Smooth muscle cell of the brain vasculature (primary cell): ENCODE measurements at places on chromosomes 12 and 14.

- no peak for DNase-seq
These were observed 18.8 kb upstream of the RCOR1 start for GRCh38 chr14:102573591-102574046.

DNA sequence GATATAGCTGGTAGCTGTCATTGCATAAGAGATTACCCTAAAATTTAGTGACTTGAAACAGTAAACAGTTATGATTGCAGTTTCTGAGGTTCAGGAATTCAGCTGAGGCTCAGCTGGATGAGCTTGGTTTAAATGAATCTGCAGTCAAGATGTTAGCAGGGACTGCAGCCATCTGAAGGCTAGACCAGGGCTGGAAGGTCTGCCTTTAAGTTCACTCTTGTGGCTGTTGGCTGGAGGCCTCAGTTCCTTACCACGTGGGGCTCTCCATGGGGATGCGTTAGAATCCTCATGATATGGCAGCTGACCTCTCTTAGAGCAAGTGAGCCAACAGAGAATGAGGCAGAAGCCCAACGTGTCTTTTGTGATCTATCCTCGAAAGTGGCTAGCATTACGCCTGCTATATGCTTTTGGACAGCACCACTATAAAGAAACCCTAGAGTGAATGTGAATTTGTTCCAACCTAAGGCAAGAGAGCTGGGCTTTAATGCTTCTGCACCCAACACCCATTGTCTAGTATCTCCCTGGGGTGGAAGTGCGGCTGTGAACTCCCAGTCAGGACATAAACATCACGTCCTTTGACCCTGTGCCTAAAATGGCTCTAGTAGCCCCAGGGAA is 26.0 kb downstream of the HSPB8 start:
- no peak for DNase-seq

DNA sequence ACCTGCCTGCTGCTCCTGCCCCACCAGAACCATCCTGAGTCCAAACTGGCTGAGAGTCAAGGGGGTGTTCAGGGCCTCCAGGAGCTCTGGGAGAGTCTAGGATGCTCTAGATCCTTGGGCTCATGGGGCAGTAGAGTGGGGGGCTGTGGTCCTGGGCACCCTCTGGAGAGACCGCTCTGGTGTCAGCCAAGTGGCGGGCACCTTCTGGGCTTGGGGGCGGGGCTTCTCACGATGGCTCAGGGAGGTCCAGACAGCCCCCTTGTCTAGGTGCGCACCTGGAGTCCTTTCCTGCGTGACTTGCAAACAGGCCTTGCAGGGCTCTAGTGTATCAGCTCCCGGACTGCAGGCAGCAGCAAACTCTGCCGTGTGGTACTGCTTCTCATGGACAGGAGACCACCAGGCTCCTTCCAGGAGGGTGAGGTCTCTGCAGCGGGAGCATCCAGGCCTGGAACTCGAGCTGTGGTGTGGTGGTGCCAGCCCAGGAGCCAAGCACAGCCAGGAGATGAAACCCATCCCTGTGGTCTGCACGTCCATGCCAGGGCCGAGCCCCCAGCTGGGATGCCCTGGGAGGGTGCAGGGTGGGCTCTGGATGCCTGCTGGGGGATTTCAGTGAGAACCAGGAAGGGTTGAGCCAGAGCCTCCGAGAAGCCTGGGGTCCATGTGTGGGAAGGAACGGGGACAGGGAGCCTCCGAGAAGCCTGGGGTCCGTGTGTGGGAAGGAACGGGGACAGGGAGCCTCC is 15.0 kb downstream of the PACS2 start:
- DNase-seq = no peak

DNA sequence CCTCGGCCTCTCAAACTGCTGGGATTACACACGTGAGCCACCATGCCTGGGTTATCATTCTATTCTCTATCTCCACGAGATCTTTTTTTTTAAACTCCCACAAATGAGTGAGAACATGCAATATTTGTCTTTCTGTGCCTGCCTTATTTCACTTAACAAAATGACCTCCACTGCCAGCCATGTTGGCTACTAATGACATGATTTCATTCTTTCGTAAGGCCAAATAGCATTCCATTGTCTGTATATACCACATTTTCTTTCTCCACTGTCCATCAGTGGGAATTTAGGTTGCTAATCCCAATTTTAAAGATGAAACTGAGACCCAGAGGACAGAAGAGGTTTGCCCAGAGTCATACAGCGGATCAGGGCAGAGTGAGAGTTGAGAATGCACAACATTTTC is 10.9 kb upstream of the TRPV4 start:
- DNase-seq = no peak

GRCh38 chr12:95262808-95263207 is 45.2 kb downstream of the VEZT start:
- DNase-seq = no peak

DNA sequence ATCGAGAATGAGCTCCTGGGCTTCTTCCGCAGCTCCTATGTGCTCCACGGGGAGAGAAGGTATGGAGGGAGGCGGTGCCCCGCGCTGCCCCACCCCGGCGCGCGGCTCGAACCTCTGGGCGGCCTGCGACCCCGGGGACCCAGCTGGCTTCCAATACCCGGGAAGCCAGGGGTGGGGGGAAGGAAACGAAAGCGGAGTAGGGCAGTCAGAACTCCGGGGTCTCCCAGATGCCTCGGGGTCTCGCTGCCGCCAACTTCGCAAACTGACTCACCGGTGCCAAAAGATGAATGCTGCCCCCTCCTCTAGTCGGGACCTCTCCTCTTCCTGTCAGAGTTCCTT is 1.3 kb downstream of the TRHDE start:
- DNase-seq = no peak

- peak; percentile 90 for DNase-seq
These were observed 657.5 kb upstream of the TBX3 start for GRCh38 chr12:115341442-115341841.

GRCh38 chr14:61536661-61537562 is 158.4 kb upstream of the HIF1A start:
- DNase-seq = no peak
